ENCODE measurements at places on chromosomes 5 and 9.

- DNase-seq, result peak; percentile 81
Measured at GRCh38 chr9:129482521-129483414, 138.1 kb downstream of the C9orf50 start.

- no peak for DNase-seq
Measured at GRCh38 chr5:179142434-179143198, 82.4 kb downstream of the ZNF354C start.

- no peak for DNase-seq
Measured at GRCh38 chr5:86806206-86806605, 188.5 kb downstream of the COX7C start.

- peak; percentile 10 for DNase-seq
Measured at GRCh38 chr9:20941174-20941690, 90.2 kb downstream of the HACD4 start.

GRCh38 chr9:28234894-28235277 is 661.6 kb upstream of the C9orf72 start:
- peak; percentile 78 for DNase-seq

DNA sequence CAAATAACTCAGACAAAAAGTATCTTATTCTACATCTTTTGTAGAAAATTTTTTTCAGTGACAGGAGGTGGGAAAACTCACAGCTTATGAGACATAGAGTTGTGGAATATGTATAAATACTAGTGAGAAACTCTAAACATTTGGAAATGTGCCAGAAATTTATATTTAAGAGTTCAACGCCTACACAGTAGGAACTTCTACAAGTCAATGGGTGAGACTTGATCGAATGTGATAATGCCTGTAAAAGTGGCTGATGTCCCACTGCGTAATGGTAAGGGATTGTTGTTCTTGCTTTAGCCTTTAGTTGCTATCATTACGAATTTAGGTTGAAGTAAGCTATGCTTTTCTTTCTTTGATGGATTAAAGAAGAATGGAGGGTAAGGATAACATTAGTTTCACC is 40.0 kb upstream of the RICTOR start:
- no peak for DNase-seq

- DNase-seq, result no peak
Measured at GRCh38 chr5:132428147-132428482, 58.6 kb downstream of the SLC22A5 start.

DNA sequence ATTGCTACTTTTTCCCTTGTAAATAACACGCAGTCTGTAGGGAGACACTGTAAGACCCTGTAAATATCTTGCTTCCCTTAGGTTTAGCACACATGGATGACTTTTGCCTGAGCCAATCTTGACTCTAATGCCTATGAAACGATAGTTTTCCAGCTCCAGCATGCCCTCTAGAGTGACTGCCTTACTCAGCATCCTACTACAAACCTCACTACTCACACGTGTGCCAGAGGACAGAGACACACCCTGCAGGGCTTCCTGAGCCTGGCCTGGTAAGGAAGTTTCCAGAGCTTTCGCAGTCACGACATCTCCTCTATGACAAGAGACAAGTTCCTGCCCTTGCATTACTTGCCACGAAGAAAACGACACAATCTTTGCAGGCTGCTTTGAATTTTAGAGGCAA is 138.1 kb downstream of the ATPSCKMT start:
- no peak for DNase-seq

GRCh38 chr5:75532190-75532589 is 20.5 kb downstream of the POLK start:
- DNase-seq, result no peak

DNA sequence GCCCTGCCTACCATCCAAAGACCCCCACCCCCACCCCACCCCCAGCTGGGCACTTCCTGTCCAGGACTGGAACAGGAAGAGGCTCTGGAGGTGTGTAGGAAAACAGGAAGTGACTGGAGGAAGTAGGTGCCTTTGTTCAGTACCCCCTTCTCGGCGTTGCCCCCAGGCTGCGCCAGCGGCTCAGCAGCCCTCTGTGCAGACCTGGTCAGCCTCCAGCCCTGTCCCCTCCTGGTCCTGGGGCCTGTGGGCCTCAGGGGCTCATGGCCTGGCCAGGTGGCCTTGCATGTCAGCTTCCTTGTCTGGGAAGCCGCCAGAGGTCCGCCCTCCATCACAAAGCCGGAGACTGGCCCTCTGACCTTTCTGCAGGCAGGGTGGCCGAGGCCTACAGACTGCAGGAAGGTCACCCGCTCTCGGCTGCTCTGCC is 26.0 kb downstream of the FLT4 start:
- DNase-seq, result no peak

DNA sequence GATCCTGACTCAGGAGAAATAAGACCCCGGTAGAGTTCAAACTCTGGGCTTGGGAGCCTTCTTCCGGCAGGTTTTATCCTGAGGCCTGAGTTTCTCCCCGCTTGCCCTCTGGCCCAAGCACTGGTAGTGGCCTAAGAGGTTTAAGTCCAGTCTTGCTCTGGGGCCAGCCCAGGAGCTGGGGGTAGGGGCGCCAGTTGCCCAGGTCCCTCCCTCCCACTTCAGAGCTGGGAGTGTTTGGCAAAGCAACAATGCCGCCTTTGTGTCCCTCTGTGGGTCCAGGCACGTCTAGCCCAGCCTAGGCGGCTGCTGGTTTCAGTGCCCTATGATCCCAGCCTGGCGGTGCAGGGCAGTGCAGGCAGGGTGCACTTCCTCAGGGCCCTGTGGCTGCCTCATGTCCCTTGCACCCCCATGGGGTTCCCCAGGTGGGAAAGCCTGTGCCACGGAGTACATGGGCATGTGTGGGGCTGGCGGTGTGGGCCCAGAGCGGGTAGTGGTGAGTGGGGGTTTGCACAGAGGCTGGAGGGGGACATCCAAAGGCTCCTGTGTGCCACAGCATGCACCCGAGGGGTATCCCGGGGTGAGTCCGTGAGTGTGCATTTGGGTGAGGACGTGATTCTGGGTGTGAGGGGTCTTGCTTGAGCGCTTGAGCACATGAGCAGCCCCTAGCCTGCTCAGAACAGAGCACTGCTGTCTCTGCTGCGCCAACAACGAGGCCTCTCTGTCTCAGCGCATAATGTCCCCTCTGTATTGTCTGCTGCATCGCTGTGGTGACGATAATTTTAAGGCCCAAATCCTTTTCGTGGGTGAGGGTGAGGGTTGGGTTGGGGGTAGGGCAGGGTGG is 61.7 kb upstream of the PSD2 start:
- no peak for DNase-seq

DNA sequence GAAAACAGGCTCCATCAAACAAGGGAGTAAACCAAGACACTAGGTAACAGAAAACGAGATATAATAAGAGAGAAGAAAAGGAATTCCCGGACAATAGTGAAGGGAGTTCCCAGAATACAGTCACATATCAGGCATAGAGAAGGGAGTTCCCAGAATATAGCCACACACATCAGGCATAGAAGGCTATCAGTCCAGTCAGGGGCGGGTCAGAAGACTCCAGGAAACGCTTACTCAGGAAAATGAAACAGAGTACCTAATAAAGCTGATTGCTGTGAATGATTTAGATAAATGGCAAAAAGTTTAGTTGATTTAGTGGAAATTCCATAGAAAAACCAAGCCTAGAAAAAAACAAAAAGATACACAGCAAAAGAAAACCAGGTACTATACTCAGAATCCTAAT is 4.9 kb downstream of the TOMM5 start:
- no peak for DNase-seq

DNA sequence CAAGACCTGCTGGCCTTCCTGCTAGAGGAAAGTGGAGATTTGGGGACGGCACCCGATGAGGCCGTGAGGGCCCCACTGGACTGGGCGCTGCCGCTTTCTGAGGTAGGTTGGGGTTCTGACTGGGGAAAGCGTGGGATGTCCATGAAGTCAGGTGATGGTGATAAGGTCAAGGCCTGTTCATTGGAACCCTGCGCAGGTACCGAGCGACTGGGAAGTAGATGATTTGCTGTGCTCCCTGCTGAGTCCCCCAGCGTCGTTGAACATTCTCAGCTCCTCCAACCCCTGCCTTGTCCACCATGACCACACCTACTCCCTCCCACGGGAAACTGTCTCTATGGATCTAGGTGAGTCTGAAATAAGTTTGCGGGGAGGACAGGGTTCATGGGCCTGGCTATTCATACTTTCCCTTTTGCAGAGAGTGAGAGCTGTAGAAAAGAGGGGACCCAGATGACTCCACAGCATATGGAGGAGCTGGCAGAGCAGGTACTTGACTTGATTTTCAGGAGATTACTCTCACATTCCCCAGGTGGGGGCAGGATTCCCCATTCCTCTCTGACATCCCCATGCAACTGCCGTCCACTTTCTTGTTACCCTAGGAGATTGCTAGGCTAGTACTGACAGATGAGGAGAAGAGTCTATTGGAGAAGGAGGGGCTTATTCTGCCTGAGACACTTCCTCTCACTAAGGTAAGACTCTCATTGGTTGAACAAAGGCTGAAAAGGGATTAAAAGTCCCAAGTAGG is 505 bp downstream of the CREB3 start:
- no peak for DNase-seq

DNA sequence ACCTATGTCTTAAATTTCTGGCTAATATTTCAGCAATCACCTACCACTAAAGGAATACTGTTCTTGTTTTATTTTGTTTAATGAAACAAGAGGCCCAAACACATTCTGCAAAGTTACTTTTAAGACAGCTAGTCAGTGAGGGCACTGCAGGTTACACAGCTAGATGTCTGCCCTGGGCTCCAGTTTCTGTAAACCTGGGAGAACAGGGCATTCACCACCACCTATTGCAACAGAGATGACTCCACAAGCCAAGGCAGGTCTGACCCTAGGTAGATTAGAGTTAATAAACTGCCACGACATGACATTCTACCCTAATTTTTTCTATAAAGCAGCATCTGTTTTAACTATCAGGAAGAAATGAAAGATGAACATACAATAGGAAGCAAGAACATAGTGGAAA is 90.8 kb downstream of the SLF1 start:
- no peak for DNase-seq

DNA sequence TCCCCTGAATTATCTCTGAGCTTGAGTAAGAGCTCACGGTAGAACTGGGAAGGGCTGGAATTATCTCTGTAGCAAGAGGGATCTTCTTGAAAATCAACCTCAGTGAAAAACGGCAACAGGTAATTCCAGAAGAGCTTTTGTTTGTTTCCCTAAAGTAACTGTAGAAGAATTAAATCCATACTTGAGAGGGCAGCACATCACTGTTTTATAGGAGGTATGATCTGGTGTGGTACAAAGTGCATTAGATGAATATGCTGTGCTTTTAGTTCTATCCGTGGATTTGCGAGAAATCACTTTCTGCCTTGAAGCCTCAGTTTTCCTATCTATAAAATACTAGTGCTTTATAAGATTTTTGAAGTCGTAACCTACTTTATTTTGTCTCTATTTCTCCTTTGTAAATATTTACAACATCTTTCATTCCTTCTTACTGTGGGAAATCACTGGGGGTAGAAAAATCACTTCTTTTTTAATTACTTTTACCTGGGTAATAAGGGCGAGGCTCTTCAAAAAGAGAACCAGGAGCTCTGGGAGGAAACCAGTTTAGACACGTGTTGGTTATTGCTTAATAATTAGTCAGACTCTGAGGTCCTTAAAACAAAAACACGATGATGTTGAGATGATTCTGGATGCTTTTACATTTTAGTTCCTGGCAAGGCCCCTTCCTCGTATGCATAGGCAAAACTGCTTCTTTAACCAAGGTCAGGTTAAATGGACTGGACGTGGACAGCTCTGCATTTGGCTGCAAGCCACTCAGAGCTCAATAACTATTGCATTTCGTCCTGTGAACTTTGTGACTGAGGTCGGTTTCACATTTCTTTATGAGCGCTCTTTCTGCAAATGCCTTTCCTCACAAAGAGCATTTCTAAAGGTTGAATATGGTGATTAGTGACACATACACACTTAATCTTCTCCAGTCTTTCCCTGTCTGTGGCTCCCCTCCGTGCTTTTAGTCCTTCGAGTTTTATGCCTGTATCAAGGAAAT is 376.1 kb downstream of the BRINP1 start:
- no peak for DNase-seq

- no peak for DNase-seq
Measured at GRCh38 chr9:123107639-123108285, 74.3 kb downstream of the GPR21 start.

- DNase-seq, result no peak
Measured at GRCh38 chr9:116944714-116945534, 257.8 kb downstream of the TRIM32 start.

DNA sequence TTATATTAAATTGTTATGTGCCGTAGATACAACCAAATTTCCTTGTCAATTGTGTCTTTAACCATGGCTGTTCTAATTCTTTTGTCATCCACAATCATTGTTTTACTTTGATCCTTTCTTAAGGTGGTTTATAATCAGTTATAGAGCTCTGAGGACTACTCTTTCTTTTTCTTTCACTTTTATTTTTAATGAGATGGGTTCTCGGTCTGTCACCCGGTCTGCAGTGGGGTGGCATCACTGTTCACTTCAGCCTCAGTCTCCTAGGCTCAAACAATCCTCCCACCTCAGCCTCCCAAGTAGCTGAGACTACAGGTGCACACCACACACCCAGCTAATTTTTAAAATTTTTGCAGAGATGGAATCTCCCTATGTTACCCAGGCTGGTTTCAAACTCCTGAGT is 74.2 kb downstream of the ANXA2R start:
- no peak for DNase-seq

- no peak for DNase-seq
Measured at GRCh38 chr9:96883922-96884321, 29.6 kb upstream of the ZNF782 start.

DNA sequence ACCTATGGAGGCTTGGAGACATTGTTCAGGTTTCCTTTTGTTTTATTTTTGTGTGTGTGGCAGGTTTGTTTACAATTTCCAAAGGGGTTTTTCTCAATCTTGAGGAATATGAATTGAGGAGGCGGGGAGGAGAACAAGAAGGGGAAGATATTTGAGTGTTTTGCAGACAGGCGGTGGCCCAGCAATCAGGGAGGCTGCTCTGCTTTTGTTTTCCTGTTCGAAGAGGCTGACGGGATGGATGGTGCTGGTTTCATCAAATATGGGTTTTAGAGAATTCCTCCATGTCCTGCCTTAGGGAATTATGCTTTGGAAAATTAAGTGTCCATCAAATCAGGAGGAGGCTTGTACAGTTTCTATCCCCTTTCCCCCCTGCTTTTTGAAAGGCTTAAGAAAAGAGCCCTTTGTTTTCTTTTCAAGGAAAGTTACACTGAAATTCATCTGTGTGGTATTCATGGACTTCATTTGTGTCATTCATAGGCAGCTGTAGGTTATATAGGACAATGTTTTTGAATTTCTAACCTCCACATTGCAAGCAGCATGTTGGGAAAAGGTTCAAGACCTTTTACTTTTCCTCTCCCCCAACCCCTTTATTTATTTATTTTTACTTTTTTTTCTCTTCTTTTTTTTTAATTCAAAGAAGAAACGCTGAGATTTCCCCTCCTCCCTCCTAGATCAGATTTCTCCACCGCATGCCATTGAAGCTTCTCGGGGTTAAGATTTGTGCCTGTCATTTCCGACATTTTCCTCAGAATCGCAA is 107.4 kb downstream of the ZNF462 start:
- no peak for DNase-seq

Data from T1000 (cell line).